CD4-positive, alpha-beta T cell treated with Interleukin-1 beta for 1 hour (primary cell): ENCODE measurements at places on chromosomes 3 and 15.

- no peak for DNase-seq
Observed at GRCh38 chr3:171556574-171557145, 96.5 kb upstream of the TNIK start.

DNA sequence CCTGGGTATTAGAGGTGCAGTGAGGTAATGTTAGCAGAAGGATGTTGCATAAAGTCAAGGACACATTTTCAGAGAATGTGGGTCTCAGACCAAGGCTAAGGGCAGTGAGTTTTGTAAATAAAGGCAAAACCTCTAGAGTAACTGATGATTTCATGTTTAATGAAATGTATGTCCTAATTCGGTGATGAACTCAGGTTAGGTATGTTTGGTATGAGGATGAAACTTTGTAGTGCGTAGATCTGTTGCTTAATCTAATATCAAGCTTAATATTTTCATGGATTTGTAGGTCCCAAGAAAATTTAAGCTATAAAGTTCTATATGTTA lies 3.6 kb downstream of the USP50 start:
- no peak for DNase-seq

- no peak for DNase-seq
Observed at GRCh38 chr3:168091941-168092340, 3.8 kb downstream of the GOLIM4 start.

- DNase-seq = peak; percentile 46
Observed at GRCh38 chr3:153291059-153291685, 129.1 kb downstream of the RAP2B start.

DNA sequence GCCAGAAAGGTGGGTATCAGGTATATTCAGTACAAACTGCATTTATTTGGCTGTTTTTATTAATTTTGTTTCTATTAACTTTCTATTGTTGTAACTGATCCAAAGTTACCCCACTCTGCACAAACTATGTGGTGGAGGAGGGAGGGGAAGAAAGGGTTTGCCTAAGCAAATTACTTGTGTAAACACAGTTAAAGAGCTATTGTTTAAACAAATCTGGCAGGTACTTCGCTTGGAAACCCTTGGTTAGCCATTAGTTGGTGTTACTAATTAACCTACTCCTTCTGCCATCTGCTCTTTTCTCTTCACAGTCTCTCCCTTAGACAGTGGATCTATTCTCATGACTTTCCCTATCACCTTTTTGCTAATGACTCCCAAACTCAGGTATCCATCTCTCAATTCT lies 328.4 kb upstream of the NECTIN3 start:
- no peak for DNase-seq

- no peak for DNase-seq
Observed at GRCh38 chr15:33098094-33099058, 96.1 kb downstream of the FMN1 start.

GRCh38 chr3:13189639-13190377 lies 116.6 kb upstream of the IQSEC1 start:
- DNase-seq = peak; percentile 59

DNA sequence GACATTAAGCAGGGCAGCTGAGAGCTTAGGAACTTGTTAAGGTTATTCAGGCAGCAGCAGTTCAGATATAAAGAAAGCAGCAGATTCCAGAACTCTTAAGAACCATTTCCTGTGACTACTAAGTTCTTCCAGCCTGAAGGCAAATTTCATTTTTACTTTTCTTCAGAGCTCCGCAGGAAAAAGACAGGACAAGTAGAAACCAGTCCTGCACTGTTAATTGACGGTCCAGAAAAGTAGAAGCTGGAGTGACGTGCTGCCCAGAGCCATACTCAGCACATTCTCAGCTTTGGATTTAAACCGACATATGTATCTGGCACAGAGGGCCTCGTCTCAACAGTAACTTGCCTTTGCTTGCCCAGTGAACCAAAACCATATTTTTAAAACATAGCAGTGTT lies 219.4 kb upstream of the STRIT1 start:
- DNase-seq = no peak

DNA sequence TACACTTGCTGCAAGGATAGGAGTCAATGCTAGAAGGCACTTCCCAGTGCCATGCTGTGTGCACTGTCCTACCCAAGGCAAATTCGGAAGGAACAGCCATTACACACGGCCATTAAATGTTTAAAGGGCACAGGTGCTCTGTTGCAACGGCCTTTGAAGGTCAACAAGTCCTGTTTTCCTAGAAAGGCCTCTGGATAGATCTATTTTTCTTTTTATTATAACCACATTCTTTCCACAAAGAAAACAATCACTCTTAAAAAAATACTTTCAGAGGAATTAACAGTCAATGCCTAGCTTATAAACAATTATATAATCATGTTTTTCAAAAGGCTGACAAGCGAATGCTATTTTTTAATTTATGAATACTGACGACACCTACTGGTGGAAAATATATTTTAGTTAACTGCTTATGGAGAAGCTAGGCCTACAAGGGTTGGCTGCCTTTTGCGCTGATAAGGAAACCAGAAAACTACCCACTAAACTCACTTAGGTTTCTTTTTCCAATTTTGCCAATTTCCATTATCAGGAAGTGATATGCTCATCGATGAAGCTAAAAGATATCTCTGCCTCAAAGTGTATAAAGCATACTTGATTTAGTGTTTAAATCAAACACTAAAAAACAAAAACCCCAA lies 2.4 kb downstream of the ARHGEF3 start:
- no peak for DNase-seq

- DNase-seq = no peak
Observed at GRCh38 chr3:105865016-105865623, 3.7 kb downstream of the CBLB start.

- DNase-seq = no peak
Observed at GRCh38 chr15:80437334-80437891, 33.2 kb downstream of the ARNT2 start.

DNA sequence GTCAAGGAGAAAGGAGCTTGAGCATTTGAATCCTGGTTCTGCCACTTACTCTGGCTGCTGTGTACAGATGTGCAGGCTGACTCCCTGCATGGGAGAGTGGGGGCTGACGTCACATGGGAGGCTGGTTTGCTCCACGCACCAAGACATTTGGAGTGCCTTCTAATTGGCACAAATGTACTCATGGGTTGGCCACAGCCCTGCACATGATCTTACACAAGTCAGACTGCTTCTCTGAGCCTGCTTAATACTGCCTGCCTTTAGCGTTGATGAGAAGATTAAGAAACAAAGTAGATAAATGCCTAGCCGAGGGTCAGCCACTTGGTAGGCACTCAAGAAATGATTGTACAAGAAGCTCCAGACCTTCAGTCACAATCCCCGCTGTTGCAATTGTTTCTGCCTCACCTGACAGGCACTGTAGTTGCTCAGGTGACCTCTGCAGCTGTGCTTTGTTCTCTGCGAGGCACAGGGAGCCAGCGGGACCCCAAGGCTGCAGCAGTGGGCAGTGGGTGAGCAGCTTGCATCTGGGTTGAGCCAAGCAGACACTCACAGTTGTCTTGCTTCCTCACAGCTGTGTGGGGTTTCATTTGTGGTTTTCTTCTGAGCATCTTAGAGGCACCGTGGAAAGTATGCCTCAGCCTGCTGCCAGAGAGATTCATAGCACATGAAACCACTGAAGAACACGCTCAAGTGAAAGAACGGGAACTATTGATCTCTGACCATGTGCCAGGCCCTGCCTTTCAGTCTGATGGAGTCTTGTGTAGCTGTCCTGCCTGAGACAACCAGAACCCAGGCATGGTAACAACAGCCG lies 33.1 kb downstream of the GRK7 start:
- peak; percentile 50 for DNase-seq

DNA sequence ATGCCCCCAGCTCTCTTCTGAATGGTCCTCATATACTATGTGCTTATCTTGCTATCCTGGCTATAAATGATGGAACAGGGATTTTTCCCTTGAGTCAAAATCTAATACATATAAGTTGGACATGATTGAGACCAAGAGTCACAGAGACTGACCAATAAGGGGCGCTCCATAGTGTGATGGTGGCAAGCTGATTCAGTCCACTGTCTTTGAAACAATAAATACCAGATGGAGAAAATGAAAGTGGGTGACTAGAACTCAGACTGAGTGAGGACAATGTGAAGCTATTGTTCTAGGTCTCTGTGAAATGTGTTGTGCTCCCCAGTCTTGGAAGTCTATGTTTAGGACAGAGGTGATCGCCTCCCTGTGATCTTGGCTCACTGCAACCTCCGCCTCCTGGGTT lies 10.6 kb upstream of the FSTL1 start:
- DNase-seq = no peak

GRCh38 chr3:175029828-175030227 lies 170.7 kb downstream of the NAALADL2 start:
- no peak for DNase-seq

- DNase-seq = no peak
Observed at GRCh38 chr3:81197386-81197785, 564.1 kb downstream of the GBE1 start.

GRCh38 chr15:33168444-33168843 lies 26.1 kb downstream of the FMN1 start:
- no peak for DNase-seq

DNA sequence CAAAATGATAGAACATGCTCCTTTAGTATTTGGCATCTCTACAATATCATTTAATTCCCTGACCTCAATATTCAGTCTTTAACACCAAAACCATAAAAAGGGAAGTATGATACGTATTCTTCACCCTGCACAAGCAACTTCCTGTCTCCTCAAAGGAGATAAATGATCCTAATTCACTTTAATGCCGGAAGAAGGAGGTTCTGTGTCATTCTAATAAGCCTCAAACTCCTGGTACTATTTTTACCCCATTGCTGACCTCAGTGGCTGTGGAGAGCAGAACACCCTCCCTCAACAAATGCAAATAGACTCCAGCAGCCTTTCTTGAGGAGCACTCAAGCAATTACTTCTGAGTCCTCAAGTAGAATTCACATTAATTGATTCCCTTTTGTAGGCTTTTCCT lies 173.3 kb downstream of the TMEM108 start:
- DNase-seq = no peak

- DNase-seq = no peak
Observed at GRCh38 chr15:61644550-61644949, 415.4 kb upstream of the RORA start.

- peak; percentile 3 for DNase-seq
Observed at GRCh38 chr15:56241374-56242105, 2.1 kb downstream of the RFX7 start.
